ENCODE measurements at places on chromosomes 12 and 14.
A peak's percentile ranks its signal among the peaks of the same experiment; 100 is the strongest.

DNA sequence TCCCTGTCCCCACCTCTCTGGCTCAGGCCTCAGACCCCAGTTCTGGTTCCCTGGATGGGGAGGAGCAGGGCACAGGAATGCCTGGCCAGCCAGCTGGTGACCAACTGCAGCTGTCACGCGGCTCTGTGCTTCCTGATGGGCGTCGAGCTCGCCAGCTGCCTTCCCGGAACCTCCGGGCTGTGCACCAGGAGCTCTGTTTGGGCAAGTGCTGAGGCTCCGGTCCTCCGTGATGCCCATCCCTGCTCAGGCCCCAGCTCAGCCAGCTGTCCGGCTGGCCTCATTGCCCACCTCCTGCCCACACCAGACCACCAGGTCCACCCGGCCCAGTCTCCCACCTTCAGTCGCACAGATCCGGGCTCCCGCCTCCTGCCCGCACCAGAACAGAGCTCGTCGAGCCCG lies 4.8 kb downstream of the IFFO1 start:
- no peak for DNase-seq

DNA sequence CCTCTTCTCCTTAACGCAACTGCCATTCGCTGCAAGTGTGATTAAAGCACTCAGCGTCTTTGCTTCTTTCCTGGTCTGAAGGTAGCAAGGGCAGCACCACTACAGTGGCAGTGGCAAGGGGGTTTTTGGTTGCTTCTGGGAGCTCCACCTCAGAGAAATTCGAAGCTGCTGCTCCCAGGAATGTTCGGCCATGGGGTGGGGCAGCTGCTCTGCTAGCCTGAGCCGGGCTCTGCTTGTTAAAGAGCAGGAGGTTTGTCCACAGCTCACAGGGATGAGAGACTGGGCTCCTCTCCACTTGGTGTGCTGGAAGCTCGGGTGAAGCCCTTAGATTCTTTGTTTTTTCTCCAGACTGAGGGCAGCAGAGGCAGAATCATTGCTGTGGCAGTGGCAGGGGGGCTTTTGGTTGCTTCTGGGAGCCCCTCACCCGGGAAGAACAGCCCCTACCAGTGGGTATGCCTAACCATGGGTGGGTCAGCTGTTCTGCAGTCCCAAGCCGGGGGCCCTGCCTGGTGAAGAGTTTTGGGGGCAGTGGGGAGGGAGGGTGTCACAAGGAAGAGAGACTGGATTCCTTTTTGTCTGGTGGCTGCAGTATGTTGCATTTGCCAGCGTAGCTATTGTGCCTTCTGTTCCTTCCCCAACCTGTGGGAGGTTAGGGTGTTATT lies 340.2 kb downstream of the AEBP2 start:
- DNase-seq = peak; percentile 33

GRCh38 chr12:109346920-109347319 lies 780 bp upstream of the MYO1H start:
- DNase-seq = no peak

DNA sequence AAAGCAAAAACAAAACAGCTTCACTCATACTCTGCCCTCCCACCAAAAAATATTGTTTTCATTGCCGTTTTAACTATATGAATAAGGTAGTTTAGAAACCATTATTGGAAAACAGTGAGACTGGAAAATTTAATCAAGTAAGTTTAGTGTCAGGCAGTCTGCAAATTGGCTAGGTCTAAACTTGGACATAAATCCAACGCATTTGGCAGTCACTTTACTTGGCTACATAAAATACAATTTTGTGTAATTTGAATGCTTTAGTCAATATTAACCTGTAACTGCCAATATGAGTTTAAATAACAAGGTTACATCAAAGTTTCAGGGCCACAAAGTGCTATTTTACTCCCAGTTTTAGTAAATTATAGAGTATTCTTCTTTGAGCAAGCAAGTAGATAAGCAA lies 202.3 kb upstream of the SLC38A2 start:
- DNase-seq = no peak
